ENCODE measurements at places on chromosomes 4 and X.

DNA sequence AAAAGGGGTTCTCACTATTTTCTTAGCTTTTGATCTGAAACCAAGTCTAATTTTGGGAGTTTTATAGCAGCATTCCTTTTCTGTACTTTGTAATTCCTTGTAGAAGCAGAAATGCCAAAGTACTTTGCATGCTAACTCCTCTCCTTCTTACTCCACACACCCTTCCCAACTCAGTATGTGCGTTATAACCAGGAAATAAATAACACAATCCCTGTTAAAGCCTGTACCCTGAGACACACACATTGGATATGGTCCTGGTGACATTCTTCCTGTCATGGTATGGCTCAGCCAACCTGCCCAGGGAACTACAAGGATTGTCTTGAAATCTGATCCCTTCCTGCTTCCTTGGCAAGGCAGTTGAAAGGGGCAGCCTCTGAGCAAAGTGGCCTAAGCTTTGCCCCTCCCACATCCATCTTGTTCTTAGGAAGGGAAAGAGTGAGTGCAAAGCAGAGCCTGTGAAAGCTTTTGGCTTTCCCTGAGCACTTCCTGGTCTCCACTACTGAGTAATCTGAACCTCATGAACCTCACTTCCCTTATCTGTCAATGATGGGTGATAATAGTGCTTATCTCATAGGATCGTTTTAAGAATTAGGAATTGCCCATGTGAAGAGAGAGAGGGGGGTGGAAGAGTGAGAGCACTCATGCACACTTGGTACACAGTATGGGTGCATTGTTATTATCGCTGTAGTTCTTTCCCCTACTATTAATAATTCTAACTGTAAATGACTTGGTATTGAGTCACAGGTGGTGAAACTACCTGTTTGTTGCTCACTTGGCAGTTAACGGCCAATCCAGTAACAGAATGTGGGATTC is 109.3 kb downstream of the AFF2 start:
- peak; percentile 62 for DNase-seq

GRCh38 chr4:159105761-159106243 is 2.9 kb downstream of the RAPGEF2 start:
- DNase-seq = peak; percentile 6

- DNase-seq = no peak
These were observed 118.8 kb downstream of the CHM start for GRCh38 chrX:85928606-85929005.

GRCh38 chrX:105120463-105120862 is 100.0 kb downstream of the TEX13A start:
- DNase-seq = no peak

- DNase-seq = no peak
These were observed 31.8 kb downstream of the PLAC8 start for GRCh38 chr4:83082777-83083176.

- no peak for DNase-seq
These were observed 63.6 kb downstream of the PALLD start for GRCh38 chr4:168560184-168561180.

DNA sequence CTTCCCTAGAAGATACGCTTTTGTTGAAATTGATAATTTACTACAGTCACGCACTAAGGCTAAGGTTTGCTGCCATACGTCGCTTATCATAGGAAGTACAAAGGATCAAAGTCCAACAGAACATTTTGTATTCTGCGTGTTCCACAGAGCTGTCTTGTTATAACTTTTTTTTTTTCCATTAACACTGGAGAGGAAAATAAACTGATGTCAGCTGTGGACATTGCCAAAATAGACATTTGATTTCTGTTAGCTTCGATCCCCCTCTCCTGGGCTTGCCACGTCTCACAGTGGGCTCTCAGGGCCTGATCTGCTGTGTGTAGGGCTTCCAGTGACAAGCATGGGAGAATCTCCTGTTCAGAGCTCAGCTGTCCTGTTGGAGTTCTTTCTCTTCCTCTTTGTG is 93.3 kb downstream of the SPATA18 start:
- no peak for DNase-seq
